Posterior vena cava (tissue), 2 donors: ENCODE measurements at places on chromosomes 6 and 20. TPM values are rescaled to one million over a fixed set of nuclear protein-coding genes. Genes with fewer than 3 reads are reported as not detected.

- DNase-seq: no peak
Observed at GRCh38 chr6:52136934-52137467, 49.2 kb upstream of the IL17A start.

DNA sequence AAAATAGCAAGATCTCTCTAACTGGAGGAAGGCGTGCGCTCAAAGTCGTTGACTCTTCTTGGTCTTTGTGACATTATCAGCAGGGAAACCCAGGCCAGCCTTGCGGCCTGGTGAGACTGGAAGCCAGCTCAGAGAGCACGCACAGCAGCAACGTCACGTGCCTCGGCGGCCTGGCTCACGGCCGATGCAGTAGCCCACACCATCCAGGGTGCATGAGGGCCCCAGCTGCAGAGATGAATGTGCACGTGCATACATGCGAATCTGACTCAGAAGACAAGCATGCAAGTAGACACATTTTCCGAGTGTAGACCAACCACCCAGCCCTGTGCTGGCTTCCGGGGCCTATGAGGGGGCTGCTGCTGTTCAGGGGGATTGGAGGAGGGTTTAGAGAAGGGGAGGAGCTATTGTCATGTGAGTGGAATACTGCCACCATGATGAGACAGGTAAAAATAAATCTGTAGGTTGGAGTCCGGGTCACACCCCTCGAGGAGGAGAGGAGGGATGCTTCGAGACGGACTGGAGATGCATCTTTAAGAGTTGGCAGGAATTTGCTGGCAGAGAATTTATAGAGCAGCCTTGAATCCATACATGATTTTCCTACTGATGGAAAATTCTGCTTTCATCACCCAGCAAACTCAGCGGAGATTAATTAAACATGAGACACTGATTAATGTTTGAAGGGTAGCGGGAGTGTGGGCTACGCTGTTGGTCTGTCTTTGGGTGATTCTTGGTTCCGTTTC, 388.2 kb downstream of the CDH4 start:
- DNase-seq: no peak

GRCh38 chr20:38114353-38114791, 50.7 kb downstream of the TGM2 start:
- no peak for DNase-seq

Gene MLN
- not detected for total RNA-seq

GRCh38 chr20:63850689-63851547, 10.4 kb upstream of the ABHD16B start:
- no peak for DNase-seq
